ENCODE measurements at places on chromosomes 3 and 15.

- DNase-seq, result no peak
Measured at GRCh38 chr3:189167027-189167766, 4.6 kb upstream of the TPRG1 start.

GRCh38 chr3:170752571-170753155, 117.3 kb downstream of the RPL22L1 start:
- DNase-seq, result no peak

DNA sequence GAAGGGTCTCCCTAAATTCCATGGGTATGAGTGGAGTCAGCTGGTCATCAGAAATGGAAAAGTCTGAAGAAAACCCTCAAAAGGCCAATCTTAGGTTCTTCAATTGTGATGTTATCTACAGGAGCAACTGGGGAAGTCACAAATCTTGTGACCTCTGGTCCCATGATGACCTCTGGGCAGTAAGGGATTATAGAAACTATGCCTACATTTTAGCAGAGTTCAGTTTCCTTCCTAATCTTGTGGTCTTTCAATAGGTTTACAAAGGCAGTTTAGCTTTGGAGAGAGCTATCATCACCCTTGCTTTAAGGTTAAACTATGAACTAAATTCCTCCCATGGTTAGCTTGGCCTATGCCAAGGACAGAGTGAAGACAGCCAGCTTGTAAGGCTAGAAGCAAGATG, 225.1 kb downstream of the DPH6 start:
- DNase-seq, result no peak

- DNase-seq, result no peak
Measured at GRCh38 chr15:41556677-41557076, 2.3 kb upstream of the TYRO3 start.

- DNase-seq, result peak; percentile 63
Measured at GRCh38 chr3:58532794-58533220, 4.2 kb downstream of the ACOX2 start.

GRCh38 chr3:40680685-40681657, 156.2 kb downstream of the ZNF621 start:
- no peak for DNase-seq

GRCh38 chr3:133377396-133377795, 22.5 kb upstream of the BFSP2 start:
- no peak for DNase-seq

- DNase-seq, result no peak
Measured at GRCh38 chr3:120196333-120196732, 88.7 kb downstream of the GPR156 start.

DNA sequence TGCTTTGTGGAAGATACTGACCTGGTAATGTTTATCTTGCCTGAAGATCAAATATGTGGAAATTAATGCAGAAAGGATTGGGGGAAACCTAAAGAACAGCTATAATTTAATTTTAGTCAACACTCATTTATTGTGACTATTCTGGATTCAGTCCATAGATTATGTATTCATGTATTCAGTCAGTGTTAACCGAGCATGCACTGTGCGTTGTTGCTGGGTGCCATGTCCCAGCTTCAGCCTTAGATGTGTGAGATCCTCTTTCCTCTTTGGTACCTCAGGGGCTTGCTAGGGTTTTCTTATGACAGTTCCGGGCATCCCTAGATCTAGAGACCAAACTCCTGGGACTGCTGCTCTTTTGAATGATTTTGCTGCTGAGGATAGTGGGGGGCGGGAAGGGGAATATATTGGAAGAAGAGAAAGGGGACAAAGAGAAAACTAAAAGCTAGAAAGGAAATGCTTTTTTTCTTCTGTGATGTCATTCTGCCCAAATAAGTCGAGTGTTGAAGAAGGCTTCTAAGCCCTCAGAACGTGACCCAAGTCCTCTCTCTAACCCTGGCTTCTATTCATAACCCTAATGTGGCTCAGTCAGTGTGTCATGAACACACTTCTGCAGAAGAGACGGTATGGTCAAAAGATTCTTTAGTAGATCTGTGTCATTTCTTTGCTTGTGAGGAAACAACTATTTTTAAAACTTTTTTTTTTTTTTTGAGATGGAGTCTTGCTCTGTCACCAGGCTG, 33.5 kb downstream of the STARD9 start:
- no peak for DNase-seq

DNA sequence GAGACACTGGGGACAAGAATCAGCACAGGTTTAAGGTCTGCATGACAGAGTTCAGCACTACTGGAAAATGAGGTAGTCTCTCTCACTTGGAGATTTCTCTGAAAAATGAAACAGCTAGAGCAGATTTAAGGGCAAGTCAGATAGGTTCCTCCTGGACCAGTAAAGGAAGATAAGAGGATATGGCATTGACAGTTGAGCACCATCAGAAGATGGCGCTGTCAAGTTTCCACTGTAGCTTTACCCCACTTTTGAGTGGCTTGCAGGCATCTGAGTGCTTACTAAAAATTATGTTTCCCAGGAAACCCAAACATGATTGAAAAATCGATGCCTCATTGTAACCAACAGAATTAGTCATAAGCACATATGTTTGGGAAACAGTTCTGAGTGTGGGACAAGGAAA, 407.2 kb upstream of the UBE2E2 start:
- no peak for DNase-seq

- no peak for DNase-seq
Measured at GRCh38 chr3:27590437-27591298, 106.5 kb upstream of the SLC4A7 start.

GRCh38 chr3:194592798-194593752, 40.1 kb downstream of the TMEM44 start:
- no peak for DNase-seq

DNA sequence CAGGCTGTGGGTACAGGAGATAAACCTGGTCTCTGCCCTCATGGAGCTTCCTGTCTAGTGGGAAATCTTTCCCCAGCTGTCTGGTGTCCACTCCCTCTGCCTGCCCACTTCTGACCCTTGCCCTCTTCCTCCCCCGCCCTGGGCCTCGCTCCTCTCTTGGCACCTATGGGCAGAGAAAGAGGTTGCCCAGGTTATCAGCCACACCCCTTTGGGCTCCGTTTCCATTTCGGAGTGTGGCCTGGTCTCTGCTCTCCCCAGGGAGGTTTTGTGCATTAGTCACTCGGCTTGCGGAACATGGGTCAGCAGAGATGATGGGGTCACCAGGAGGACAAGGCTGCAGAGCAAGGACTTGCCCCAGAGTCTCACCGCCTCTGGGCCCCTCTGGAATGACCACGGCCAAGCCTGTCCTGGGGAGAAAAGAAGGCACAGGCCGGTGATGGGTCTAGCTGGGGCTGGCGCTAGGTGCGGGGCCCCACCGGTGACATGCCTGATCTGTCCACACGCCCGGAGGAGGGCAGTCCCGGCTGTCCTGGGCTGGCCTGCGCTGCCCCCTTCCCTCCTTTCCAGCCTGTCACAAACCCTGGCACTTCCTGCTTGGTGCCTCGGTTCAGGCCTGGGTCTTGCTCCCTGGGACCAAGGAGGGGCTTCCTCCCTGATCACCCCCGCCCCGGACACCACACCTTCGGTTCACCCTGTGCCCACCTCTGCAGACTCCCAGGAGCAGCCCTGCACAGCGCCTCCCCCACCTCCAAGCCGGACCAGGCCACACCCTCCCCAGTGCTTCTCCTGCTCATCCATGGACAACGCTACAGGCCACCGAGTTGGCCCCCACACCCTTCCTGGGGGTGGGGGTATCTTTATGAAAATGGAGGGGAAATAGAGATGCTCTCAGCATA, 35.6 kb upstream of the MUC4 start:
- DNase-seq, result no peak

GRCh38 chr3:166900866-166901577, 479.1 kb downstream of the ZBBX start:
- DNase-seq, result no peak

DNA sequence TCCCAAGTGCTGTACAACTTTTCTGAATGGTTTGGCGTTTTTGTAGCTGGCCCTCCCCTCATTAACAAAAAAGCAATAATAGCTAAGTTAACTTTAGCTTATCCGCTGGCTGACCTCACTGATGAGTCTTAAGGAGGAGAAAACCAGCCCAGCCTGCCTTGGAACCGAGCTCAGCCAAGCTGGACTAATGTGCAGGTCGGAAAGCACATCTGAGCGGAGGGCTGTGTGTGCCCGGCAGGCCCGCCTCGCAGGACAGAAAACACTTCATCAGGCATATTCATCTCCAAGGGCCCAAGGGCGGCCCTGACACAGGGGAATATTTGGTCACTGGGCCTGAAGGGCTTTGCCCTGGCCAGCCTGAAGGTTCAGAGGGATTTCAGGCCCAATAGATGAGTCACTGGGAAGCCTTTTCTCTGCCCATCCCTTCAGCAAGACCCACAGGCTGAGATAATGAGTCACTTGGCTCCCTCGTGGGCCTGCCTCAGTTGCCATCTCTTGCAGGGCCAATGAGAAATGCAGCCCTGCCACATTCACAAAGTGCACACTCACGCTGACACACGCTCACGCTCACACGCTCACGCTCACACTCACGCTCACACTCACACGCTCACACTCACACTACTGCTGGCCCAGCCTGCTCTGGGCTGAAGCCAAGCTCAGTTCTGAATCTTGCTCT, 75.1 kb downstream of the SLC12A8 start:
- DNase-seq, result no peak

DNA sequence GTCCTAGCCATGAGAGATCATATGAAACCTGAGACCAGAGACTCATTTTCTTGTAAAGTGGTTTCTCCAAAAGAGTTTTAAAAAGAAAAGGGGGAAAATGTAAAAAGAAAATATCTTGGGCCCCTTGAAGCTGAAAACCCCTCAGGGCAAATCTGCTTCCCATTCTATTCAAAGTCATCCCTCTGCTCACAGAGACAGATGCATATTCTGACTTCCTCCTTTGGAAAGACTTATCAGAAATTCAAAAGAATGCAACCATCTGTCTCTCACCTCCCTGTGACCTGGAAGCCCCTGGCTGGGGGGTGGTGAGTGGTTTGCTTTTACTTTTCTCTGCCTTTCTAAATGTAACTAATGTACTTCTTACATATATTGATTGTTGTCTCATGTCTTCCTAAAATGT, 1154.8 kb downstream of the NSUN3 start:
- no peak for DNase-seq

GRCh38 chr3:74591946-74592345, 22.5 kb downstream of the CNTN3 start:
- no peak for DNase-seq

- no peak for DNase-seq
Measured at GRCh38 chr15:80940851-80941250, 48.8 kb downstream of the MESD start.

DNA sequence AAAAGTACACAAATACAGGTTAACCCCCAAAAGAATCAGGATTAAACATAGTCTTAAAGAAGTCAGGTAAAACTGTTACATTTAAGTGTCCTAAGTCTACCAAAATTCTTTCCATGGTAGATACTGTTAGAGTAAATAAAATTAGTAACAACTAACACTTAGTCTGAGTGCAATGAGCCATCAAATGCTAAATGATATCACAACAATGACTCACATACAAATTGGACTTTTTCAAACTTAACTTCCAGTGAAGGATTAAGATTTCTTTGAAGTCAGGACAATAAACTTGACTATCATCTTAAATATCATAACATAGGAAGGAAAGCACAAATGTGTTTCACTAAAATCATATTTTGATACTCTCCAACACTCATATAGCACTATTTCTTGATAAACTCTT, 43.9 kb downstream of the ZNF148 start:
- DNase-seq, result no peak

DNA sequence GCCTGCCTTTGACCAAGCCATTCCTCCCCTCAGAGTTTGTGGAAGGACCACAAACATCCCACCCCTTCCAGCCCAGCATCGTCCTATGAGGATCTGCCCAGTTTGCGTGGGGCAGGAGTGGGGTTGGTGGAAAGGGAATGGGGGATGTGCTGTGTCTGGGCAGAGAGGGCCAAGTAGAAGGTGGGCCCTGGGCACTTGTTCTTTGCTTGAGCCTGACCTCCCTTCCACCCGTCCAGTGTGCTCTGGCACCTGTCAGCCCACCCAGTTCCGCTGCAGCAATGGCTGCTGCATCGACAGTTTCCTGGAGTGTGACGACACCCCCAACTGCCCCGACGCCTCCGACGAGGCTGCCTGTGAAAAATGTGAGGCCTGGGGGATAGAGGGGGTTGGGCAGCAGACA, 10.3 kb downstream of the SPINT1 start:
- no peak for DNase-seq

GRCh38 chr3:141632779-141633374, 105.2 kb upstream of the RNF7 start:
- DNase-seq, result no peak

DNA sequence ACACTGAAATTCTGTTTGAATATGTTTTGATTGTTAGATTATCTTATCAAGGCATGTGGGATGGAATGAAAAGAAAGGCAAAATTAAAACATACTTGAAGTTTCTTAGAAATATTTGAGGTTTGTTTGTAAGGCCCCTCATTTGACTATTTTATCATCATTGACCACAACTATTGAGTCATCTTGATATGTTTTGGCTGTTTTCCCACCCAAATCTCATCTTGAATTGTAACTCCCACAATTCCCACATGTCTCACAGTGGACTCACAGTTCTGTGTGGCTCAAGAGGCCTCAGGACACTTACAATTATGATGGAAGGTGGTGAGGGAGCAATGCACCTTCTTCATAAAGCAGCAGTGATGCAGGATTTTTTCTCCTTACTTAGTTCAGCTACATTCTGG, 917.1 kb downstream of the PLOD2 start:
- DNase-seq, result no peak

GRCh38 chr3:171444001-171444690, 16.1 kb downstream of the TNIK start:
- no peak for DNase-seq

- DNase-seq, result no peak
Measured at GRCh38 chr3:164687211-164687610, 391.1 kb downstream of the SI start.

GRCh38 chr3:158463556-158463955, 107.4 kb upstream of the MLF1 start:
- no peak for DNase-seq

DNA sequence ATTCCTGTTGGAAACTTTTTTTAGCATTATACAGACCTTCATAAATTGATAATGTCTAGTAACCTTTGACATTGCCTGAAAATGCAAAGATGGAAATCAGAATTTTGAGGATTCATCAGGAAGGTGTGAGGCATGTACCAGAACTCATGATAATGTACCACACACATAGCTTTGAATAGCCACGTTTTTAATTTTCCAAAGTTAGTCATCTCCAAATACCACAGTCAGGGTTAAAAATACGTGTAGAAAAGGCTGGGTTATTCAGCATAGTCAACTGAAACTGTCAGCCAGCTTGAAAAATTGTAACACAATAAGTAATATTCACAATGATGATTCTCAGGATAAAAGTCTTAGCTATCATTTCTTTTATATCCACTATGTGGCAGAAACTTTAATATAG, 102.0 kb upstream of the THRB start:
- DNase-seq, result no peak

GRCh38 chr3:189833266-189833665, 202.1 kb downstream of the TP63 start:
- no peak for DNase-seq

All from T-helper 9 cell (primary cell).